ENCODE measurements at places on chromosomes 13 and 19.

- no peak for DNase-seq
These were observed 117.3 kb downstream of the RAB20 start for GRCh38 chr13:110444226-110444653.

GRCh38 chr13:112910616-112911280 is 58.3 kb upstream of the MCF2L start:
- DNase-seq, result no peak

DNA sequence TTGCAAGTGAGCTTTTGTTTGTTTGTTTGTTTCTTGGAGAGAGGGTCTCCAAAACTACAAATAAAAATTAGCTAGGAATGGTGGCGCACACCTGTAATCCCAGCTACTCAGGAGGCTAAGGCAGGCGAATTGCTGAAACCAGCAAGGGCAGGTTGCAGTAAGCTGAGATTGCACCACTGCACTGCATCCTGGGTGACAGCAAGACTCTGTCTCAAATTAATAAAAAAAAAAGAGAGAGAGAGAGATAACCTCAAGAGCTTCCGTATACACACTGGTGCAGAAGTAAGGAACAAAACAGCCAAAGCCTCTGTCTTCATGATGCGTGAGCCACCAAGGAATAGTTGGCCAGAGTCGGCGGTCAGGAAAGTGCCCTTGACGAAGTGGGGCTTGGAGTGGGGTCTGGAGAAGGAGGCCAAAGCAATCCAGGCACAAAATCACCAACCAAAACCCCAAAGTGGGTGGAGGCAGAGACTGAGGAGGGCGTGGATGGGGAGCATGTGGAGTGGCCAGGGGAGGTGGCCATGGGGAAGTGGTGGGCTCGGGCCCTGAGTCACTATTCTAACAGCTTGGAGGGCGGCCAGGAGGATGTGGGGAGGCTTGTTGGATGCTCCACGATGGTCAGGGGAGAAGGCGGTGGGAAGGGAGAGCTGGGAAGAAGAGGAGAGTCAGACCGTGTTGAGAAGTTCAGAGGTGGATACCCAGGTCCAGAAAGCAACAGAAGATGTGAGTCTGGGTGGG is 21.2 kb upstream of the TOMM40 start:
- DNase-seq, result no peak

- DNase-seq, result no peak
These were observed 23.2 kb upstream of the CRTC1 start for GRCh38 chr19:18660051-18660910.

DNA sequence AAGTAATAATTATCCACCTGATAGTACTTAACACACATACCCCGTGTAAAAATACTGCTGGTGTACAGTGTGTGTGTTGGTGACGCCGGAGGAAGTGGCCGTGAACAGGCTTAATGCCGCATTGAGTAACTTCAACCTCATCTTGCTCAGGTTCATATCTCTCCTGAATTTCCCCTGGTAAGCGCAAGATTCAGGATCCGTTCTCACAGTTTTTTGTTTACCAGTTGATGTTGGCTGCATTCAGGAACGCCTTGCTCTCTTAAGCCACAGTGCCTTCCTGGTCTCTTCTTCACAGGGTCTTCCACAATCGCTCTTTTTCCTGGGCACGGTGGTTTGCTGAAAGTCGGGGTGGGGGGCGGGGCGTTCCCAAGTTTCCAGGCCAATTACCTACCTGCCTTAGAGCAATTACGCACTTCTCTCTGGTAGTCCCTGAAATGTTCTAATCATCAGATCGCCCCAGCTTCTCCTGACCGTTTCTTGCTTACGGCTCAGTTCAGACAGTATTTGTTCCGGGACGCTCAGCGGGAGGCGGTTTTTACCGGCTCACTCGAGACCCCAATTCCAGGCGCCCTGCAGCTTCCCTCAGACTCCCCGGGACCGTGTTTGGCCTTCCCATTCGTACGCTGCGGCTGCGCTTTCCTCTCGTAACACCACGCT is 706 bp upstream of the DNAJC3 start:
- DNase-seq, result peak; percentile 30

DNA sequence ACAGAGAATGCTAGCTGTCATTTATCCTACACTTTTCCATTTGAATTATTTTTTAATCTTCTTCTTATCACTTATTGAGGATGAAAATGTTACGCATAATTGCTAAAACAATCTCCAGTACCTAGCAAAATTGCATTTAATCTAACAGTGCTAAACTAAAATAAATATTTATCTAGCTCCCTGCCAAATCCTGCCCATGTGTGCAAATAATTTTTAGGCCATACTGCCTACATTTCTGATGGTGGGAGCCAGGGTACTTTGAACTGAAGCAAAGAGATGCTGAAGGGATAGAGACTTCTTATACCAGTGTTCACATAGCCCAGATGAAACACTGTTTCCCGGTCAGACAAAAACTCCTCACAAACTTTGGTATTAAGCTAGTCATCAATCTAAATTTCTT is 1268.7 kb upstream of the PCDH20 start:
- DNase-seq, result no peak

GRCh38 chr19:58520257-58520599 is 618 bp upstream of the ZBTB45 start:
- DNase-seq, result no peak

DNA sequence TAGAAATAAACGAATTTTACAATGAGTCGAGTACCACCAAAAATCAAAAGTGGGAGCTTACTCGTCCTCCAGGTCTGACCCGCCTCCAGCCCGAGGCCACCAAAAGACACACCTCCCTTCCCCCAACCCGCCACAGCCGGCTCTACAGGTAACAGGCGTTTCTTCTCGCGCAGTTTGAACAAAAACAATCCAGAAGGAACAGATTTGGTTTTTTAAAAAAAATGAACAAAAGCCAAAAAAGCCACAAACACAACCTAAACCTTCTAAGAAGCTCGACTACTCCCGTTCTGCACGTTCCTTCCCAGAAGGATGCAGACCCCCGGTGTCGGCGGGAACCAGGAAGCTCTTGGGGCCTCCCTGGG is 671 bp downstream of the ZDHHC20 start:
- peak; percentile 61 for DNase-seq

GRCh38 chr19:46624958-46625661 is at the start of gene PTGIR:
TSS of gene PTGIR (minus strand) at chr19:46625089. CDS start at chr19:46624225, 864 bp downstream.
- no peak for DNase-seq

DNA sequence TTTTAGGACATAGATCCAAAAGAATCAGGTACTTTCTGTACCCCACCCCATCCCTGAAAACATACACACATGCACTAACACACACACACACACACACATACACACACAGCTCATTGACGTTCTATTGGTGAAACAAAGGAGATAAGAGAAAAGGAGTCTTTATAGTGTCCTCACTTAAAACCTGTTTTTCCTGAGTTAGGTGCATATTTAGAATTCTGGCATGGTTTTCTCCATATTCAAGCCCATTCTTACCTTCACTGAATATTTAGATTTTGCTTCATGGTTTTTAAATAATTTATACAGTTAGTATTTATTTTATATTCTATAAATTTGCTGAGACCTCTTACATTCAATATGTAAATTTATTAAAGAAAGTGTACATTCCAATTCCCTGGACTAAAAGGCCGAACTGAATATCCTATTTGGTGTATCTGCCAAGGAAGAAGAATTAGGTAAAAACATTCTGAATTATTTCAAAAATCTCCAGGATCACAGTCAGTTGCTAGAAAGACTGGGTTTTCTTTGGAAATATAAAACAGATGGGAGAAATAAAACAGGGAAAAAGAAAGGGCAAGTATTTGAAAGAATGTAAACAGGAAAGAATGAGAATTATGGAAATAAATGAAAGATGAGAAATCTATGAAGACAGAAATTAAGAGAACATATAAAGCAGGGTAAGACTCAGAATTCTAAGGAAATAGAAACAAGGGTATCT is 556.2 kb downstream of the KCTD12 start:
- no peak for DNase-seq

GRCh38 chr19:5984600-5984999 is 6.7 kb upstream of the RANBP3 start:
- no peak for DNase-seq

DNA sequence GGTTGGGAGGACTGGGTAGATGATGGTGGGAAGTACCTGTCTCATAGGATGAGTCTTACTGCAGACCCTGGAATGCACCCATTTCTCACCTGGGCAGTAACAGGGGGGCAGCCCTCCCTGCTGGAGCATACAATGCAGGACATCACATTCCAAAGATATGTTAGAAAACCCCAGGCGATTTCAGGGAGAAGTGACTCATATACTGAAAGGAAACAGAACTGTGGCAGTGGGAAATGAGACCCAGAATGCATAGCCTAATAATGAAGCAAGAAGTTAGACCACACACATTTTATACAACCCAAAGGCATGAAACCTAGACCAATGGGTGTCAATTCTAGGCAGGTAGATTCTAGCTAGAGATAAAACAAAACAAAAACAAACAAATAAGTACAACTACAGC is 402.7 kb downstream of the IRS2 start:
- DNase-seq, result no peak

GRCh38 chr19:4375164-4376027 is 25.0 kb downstream of the SH3GL1 start:
- no peak for DNase-seq

- peak; percentile 46 for DNase-seq
These were observed 477 bp downstream of the LNX2 start for GRCh38 chr13:27619728-27620376.

- peak; percentile 82 for DNase-seq
These were observed 57.8 kb downstream of the IER2 start for GRCh38 chr19:13207846-13208671.

DNA sequence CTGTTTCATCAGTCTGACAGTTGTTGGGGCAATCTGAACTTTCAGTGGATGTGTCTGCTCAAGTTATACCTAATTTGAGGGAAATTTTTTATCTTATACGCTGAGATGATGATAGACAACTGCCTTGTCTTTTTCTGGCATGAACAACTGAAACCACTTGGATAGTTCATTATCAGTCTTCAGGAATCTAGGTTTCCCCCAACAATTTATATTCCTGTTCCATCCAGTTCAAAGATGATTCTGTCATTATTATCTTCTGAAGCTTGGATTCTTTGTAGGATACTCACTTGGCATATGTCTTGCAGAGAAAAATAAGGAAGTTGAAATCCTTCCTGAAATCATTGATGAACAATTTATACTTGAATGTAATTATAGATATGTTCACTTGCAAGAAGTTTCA is 193.7 kb downstream of the LMO7 start:
- no peak for DNase-seq

DNA sequence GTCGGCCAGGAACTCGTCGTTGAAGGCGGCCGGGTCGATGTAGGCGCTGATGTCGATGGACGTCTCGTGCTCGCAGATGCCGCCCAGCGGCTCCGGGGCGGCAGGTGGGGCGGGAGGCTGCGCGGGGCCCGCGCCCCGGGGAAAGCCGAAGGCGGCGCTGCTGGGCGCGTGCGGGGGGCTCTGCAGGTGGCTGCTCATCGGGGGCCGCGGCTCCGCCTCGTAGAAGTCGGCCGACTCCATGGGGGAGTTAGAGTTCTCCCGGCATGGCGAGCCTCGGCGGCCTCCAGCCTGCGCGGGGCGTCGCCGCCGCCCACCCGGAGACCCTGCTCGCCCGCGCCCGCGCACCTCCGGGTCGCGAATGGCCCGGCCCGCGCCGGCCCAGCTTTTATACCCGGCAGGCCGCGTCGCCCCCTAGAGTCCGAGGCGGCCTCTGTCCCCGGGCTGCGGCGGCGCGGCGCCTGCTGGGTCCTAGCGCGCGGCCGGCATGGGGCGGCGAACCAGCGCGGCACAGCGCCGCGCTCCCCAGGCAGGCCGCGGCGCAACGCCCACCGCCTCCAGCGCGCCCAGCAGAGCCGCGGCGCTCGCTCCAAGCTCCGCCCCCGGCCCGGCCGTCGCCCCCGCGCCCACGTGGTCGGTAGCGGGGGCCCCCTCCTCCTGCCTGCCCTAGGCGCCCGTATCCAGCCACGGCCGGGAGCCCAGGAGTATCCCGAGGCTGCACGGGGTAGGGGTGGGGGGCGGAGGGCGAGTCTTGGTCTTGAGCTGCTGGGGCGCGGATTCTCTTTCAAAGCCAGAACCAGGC is at the start of gene CEBPA:
Gene CEBPA, minus strand, starts transcription at position 360 of the 799 bp plus-strand sequence. Its CDS starts 120 bp downstream, at position 240.
- peak; percentile 58 for DNase-seq

- DNase-seq, result no peak
These were observed 609 bp upstream of the ZSCAN18 start for GRCh38 chr19:58098682-58098998.

GRCh38 chr13:46736541-46737310 is 60.2 kb downstream of the ESD start:
- no peak for DNase-seq

DNA sequence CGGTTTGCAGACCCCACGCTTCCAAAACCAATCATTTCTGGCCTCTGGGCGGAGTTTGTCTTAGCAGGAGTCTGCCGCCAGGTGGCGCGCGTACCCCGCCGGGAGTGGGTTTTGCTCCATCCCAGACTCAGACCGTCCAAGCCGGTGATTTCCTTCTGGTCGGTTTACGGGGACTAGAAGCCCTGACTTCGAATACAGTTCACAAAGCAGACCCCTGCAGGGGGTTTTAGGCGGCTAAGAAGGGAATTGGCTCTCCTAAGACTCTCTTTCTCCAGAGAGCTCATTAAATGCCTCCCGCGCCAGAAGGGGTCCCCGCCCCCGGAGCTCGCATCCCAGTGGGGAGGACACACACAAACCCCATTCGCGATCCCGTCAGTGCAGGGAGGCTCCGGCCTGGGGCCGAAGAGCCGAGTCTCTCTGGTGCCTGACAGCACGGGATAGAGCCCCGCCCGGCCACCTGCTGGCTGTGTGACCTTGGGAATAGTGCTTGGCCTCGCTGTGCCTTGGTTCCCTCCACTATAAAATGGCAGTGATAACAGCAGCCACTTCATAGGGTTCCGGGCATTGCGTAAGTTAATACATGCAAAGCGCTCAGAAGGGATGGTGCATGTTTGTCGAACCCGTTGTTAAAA is 8.6 kb upstream of the NUP62 start:
- DNase-seq, result peak; percentile 81

DNA sequence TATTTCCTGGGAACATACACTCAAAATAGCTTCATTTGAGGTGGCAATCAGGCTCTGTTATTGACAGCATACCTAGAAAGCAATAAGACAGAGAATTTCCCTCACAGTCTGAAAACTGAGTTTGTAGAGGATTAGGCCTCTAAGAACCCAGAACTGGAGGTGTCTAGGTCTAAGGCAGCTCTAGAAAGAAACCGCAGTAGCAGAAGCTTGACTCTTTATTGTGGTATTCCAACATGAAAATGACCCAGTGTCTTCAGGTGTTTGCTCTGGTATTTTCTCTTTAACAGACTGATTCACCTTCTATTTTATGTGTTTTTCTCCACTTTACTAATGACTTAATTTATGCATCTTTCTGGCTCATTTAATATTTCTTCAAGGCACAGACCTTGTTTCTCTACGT is 8.5 kb downstream of the COG6 start:
- DNase-seq, result no peak

- DNase-seq, result no peak
These were observed 106.1 kb downstream of the ABCC4 start for GRCh38 chr13:95195146-95195545.

DNA sequence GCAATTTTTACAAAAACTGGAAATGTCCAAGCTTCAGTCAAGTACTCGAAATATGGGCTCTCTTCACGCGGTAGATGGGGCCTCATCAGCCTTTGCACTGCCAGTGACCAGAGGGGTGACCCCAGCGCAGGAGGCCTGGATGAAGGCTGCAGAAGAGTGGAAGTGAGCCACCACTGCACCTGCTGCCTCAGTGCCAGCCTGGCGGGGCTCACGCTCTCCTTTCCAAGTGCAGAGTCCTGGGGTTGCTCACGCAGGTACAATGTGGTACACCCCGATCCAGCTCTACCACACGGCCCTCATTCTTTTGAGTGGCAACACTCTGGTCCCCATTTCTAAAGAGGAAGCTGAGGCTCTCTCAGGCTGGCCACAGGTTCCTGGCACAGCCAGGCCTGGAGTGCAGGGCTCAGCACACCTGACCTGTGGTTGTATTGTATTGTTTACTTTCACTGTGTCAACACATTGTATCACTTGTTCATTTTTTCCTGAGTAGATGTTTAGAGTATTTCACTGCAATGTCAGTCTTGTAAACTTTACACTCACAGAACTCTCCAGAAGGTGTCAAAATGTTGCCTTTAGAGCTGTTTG is 97.3 kb upstream of the SOX1 start:
- DNase-seq, result no peak

All from activated CD4-positive, alpha-beta T cell treated with anti-CD3 and anti-CD28 coated beads, Interleukin-2, amount 50 U/mL, for 16 hours (primary cell).